Activated naive CD4-positive, alpha-beta T cell (primary cell): ENCODE measurements at places on chromosomes 1 and 21.

DNA sequence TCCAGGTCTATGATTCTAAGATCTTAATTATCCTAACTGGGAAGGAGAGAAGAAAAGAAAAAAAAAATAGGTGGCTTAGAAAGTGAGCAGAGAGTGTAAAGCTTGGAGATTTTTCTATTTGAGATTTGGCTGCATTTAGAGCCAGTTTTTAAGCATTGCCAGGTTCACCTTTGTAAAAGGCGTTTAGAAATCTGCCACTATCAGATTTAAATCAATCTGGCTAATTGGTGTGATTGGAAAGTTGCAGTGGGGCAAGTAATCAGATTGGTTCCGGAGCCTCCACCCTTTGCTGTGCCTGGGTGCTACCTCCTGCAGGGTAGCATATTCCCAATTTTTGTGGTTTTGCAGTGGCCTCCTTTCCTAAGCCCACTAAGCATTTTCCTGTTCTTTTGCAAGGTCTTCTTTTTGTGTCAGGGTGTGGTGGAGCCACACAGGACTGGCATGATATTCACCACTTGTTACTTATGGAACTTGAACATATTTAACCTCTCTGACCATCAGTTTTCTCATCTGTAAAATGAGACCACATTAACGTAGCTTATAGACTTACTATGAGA is 48.5 kb upstream of the PPP2R5A start:
- DNase-seq = no peak

- no peak for DNase-seq
Observed at GRCh38 chr21:31964692-31965091, 91.9 kb downstream of the HUNK start.

DNA sequence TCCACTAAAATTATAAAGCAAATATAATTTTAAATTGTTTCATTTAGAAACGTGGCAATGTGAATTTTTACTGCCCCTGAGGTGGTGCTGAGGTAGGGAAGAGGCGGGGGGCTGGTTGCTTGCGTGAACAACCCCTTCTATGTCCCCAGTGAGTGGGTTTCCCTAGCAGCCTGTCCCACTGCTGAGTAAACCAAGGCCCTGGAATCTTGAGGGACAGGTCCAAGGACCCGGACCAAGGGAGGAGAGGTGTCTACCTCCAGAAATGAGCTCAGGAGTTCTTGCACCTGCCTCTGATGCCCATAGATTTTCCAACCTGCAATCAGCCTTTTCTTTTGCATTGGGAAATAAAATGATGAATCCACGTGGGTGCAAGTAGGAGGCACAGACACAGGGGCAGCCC is 649 bp upstream of the LDLRAD1 start:
- DNase-seq = no peak

DNA sequence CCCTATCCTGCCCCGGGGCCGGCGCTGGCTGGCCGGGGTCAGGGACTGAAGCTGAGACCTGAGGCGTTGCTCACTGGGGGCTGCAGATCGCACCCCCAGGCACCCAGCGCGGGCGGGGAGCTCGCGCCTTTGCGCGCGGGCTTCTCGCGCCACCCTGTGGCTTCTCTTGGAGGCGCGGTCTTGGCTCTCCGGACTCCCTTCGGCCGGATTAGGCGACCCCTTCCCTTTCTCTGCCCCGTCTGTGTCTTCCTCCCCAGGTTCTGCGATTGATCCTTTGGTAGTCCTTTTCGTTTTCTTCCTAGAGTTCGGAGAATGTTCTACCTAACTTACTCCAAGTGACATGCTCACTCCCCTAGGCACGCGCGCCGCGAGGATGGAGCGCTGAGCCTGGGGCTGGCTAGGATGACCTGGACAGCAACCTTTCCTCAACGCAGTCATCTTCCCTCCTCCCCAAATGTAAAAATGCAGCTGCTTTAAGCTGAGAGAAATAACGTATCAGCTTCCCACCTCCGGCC is 495 bp upstream of the NTRK1 start:
- no peak for DNase-seq

- DNase-seq = no peak
Observed at GRCh38 chr1:202034683-202035462, 24.5 kb downstream of the ELF3 start.

GRCh38 chr21:16426936-16427335 is 697.2 kb downstream of the USP25 start:
- DNase-seq = no peak

GRCh38 chr1:182383934-182384333 is 7.7 kb downstream of the GLUL start:
- no peak for DNase-seq

DNA sequence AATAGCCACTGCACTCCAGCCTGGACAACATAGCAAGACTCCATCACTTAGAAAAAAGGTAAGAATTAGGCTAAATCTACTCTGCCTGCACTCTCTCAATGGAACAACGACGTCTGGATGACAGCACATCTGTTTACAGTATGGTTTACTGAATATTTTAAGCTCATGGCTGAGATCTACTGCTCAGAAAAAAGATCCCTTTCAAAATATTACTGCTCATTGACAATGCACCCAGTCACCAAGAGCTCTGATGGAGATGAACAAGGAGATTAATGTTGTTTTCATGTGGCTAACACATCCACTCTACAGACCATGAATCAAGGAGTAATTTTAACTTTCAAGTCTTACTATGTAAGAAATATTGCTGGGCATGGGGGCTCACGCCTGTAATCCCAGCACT is 58.0 kb downstream of the SLC27A3 start:
- no peak for DNase-seq

DNA sequence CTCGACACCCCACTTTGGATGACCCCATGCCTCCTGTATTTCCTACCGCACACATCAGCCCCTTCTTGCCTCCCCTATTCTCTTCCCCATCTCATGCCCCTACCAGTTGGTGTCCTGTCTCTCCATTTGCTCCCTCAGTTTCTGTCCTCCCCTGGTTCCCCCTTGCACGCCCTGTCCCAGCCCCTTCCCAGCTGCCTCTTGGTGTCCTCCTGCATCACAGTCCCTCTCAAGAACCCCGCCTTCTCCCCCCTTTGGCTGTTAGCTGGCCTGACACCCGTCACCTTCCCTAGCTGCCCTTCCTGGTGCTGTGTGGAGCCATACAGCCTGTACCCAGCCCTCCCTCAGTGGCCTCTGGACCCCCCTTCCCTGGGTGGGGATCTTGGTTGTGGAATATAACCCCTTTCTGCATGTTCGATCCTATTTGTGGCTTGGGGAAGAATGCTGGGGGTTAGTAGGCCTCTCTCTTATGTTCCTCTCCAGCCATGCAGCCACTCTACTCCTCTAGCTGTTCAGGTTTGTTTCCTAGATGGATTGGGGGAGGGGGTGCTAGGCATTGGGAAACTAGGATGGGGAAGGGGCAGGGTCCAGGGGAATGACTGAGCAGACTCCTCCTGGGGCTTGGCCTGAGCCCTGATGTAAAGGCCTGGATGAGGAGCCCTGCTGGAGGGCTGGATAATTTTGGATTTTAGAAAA is 41.4 kb upstream of the NFASC start:
- DNase-seq = no peak

GRCh38 chr21:43825242-43825935 is 36.0 kb downstream of the RRP1 start:
- DNase-seq = no peak

- DNase-seq = no peak
Observed at GRCh38 chr1:39663559-39663958, 8.3 kb downstream of the NT5C1A start.

DNA sequence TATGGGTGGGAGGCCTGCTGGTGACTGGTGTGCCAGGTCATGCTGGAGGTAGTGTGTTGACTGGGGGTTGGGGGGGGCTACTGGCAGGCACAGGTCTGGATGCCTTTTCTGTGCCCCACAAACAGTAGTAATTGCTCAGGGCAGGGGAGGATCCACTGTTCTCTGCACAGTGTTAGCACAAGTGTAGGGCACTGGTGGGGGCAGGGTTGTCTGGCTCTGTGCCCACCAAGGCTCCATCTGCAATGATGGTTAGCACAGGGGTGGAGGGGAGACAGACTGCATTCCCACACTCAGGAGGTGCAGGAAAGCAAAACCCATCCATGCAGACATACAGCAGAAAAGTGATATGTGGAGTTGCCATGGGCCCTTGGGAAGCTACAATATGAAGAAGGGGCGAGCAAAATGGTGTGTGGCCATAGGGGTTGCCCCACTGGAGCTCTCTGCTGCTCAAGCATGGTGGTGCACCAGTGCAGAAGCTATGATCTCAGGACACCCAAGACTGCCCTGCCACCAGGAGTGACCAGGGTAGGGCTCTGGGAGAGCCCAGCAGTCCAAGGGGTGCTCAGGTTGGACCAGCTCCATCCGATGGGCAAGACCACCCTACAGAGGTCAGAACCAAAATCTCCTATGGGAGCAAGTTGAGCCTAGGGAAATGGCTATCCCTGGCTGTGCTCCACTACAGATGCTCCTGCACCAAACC is 122.2 kb upstream of the KCTD3 start:
- DNase-seq = no peak

DNA sequence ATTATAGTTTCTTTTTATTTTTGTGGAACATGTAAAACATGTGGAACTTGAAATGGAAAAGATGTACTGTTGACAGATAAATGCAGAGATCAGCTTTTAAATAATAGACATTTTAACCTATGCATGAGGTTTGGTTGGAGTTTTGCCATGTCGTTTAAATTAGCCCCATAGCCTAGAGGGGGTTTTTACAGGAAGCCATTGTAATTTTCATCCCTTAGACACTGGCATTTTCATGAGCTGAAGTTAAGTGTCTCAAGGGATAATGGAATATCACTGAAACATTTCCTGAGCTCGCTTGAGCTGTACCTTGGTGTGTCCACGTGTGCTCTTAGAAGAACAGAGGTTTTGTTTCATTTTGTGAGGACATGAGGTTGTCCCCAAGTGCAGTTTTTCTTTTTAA is 54.2 kb downstream of the HMCN1 start:
- DNase-seq = no peak

DNA sequence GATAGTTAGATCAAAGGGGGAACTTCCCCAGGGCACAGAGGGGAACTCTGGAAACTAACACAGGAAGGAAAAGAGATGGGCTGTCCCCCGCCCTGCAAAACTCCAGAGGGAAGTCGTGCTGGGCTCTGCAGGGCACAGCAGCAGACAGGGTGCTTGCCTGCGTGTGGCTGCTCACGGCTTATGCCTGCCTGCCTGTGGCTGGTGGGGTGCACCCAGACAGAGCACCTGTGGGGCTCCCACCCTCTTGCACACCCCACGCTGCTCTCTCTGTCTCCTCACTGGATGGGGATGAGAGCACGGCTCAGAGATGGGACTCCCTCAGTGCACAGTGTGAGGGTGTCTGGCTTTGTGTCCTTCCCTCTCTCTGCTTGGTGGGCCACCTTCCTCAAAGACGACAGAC is 13.5 kb upstream of the ETV3L start:
- DNase-seq = no peak

DNA sequence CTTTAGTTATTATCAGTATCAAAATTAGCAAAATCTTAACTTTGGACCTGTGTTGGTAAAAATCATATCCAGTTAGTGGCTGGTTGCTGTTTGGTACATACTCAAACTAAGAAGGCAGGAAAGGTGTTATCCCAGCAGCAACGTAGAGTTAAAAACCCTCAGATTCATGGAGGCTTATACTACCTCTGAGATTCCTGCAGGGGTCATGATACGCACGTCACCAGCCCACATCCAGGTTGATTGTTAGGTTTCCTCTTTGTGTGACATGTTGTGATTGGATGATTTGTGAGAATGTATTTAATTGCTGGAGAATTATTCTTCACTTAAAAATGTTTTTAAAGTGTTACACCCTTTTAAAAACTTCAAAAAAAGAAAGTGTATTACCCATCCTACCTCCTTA is 423.3 kb upstream of the ADGRL2 start:
- DNase-seq = no peak
